ENCODE measurements at places on chromosomes 2 and 18.

DNA sequence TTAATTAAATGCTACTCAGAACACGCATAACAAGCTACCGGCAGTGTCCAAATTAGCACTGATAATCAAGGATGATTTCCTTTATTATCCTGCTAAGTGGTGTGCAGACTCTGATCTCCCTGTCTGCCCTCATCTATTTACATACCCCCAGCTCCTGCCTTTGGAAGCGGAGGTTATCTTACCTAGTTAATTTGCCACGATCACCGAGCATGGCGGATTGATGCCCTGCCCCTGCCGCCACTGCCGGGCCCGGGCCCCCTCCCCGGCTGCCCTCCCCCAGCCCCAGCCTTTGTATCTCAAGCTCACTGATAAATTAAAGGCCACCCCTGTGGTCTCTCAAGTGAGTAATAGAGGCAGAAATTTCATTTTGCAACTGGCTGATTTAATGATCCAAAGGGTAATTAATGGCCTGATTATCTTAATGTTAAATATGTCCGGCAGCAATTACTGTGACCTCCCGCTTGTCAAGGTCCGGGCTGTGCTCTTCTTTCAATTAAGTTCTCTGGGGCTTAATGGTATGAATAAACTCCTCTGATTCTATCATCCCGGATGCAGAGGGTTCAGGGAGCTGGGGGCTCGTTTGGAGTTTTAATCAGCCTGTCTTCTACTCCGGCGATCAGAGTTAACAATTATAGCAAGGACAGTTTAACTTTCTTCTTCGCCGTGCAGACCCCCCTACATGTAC lies 113.4 kb downstream of the GBX2 start:
- DNase-seq, result no peak

- no peak for DNase-seq
These were observed 524 bp downstream of the ANKRD30B start for GRCh38 chr18:14748496-14748895.

DNA sequence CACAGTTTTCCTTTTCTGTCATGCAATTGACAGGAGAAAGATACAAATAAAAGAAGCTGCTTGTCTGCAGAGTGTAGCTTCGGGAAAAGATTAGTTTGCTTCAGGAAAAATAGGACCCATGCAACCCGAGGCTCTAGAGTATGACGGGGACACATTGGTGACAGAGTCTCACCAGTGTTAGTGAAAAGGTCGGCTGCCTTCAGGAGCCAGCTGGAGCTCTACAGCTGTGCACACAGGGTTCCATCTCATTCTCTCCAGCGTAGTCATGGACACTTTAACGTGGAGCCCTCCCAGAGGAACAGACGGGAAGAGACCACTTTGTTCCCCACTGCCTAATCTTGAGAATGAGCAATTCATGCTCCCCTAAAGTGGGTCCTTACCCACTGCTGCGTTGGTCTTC lies 42.9 kb downstream of the FECH start:
- no peak for DNase-seq

DNA sequence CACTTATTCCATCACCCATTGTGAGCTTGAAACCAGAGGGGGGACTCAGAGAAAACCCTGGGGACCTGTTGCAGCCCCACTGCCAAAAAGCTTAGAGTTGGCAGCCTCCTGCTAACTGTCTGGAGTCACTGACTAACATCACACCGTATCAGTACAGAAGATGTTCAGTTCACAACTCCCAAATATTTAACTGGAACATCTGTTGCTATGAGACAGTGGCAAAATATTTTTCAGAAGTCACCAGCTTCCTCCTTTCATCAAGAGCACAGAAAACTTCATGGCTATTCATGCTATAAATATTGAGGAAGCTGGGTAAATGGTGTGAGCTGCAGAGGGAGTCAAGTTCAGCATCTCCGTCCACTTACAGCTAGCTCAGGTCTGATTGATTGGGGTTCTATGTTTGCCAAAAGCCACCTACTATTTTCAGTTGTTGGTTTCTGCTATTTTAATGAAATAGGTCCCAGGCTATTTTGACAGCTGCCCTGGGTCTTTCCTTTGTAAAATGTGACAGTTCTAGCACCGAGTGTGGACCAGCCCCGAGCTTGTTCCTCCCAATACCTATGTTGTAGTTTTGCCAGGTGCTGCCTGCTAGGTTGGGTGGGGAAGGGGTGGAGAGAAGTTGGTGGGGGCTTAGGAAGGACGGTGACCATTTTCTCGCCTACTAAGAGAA lies 9.8 kb downstream of the TUBB6 start:
- no peak for DNase-seq

DNA sequence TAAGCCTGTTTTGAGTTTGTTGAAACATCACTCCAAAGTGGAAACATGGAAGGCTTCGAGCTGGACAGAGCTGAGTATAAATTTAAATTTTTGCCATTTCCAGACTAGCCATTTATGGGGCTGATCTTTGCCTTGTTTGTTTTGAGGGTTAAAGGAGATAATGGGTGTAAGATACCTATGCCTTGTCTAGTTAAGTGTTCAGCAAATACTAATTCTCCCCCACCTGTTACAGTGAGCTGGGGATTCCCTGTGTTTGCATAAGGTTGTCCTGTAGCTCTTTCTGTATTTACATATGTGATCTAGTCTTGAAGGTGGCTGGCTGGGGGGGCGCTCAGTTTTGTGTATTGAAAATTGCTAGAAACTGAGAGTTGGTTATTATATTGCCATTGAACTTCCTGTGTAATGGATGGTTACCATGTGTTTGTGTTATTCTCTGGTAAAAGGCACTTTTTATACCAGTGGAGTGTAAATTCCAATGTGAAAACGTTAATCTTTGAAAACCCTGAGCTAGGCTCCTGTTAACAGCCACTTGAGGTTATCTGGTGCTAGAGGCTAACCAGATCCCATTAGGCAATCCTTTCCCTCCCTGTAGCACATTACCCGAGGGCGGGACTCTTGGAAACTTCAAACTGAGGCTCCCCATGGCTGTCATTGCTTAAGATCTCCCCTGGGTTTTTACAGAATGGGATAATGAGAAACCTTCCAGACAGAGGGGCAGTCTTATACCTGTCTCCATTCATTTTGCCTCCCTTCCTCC lies 26.7 kb downstream of the TANC1 start:
- DNase-seq, result peak; percentile 86

- no peak for DNase-seq
These were observed 500.7 kb downstream of the RIT2 start for GRCh38 chr18:42614619-42615293.

DNA sequence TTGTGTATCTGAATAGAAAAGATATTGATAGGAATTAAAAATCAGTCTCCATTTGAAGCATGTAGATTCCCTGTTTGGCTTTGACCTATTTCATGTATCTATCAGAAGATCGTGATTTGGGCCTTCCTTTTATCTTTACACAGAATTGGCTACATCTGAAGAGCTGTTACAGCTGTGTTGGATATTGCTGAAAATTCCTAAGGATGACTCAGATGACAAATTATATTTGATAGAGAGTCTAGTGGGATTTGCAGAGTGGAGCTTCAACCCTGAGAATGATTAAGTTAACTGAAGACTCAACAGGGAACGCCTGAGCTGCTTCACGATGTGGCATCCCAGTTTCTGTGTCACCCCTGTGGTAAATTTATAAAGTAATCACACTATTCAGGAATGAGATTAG lies 4.9 kb upstream of the COL3A1 start:
- DNase-seq, result peak; percentile 74

DNA sequence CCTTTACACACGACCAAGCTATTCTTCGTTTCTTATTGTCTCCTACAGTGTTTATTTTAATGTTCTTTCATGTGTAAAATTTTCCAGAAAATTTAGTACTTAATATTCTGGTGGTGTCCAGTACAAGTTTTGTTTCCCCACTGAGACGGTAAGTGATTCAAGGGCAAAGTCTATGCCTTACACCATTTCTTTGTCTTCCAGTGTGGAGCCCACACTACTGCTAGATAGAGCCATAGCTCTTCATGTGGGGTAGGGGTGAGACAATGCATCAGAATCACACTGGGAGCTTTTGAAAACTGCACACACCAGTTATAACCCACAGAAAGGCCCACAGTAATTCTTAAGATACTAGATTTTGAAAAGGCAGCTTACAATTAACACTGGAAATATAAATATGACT lies 125.6 kb downstream of the TDRD15 start:
- DNase-seq, result no peak

DNA sequence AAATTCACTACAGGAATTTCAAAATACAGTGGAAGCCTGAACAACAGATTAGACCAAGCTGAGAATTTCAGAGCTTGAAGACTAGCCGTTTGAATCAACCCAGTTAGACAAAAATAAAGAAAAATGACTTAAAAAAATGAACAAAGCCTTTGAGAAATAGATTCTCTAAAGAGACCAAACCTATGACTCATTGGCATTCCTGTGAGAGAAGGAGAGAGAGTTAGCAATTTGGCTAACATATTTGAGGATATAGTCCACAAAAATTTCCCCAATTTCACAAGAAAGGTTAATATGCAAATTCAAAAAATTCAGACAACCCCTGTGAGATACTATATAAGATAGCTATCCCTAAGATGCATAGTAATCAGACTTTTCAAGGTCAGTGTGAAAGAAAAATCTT lies 78.0 kb downstream of the MYO3B start:
- peak; percentile 67 for DNase-seq

DNA sequence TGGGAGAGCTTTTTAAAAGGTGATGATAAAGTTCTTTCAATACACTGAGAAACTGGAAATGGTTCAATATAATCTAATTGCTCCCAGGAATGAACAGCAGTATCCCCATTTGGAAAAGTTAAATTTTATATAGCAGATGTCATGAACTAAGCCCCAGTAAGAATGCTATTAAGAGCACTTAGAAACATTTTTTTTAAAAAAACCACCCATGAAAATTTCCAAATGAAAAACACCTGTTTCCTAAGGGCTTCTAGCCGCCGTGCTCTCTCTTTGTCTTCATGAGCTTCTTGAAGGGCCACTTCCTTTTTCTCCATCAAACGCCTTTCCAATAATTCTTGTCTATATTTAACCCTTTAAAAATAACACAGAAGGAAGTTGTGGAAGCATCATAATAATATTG lies 77.0 kb downstream of the UPP2 start:
- no peak for DNase-seq

DNA sequence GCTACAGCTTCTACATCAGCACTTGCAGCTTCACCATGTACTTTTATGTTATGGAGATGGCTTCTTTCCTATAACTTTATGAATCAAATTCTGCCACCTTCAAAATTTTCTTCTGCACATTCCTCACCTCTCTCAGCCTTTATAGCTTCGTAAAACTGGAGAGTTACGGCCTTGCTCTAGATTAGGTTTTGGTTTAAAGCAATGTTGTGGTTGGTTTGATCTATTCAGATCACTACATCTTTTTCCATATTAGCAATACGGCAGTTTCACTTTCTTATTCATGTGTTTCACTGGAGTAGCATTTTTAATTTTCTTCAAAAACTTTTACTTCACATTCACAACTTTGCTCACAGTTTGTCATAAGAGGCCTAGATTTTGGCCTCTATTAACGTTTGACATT lies 242.9 kb upstream of the GYPC start:
- DNase-seq, result no peak

DNA sequence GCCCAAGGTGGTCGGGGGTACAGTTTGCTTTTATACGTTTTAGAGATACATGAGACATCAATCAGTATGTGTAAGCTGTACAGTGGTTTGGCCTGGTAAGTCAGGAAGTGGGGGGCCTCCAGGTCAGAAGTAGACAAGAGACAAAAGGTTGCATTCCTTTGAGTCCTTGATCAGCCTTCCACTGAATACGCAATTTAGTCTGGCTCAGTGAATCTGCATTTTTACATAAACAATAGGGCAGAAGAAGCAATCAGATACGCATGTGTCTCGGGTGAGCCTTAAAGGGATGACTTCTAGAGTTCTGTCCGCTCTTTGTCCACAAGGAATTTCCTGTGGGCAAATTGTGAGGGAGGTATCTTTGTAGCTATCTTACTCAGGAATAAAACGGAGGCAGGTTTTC lies 87.2 kb downstream of the SOWAHC start:
- no peak for DNase-seq

DNA sequence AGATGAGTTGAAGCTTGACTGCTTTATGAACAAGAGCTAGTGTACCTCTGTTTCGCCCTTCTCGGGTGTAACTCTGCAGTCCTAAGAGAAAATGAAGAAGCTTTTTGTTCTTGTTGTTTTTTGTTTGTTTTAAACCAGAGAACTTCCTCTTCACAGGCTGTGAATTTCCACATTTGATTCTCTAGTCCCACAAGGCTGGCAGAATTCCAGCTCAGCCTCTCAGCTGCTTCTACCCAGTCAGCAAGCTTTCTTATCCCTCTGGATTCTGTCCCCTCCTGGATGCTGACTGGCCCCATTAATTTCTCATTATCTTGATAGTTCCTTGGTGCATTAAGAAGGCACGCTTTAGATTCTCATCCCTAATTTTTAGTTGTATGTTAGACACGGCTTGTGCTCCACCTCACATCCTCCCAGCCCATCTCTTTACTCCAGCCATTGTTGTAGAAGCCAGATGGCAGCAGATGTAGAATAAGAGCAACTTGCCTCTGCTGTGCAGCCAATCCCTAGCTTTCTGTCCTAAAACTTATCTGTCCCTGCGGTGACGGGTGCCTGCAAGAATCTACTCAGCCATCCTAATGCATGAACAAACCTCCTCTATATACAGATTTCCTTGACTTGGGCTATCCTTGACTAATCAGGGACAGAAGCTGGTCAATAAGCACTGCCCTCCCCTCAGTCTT lies 12.3 kb upstream of the RESP18 start:
- no peak for DNase-seq

DNA sequence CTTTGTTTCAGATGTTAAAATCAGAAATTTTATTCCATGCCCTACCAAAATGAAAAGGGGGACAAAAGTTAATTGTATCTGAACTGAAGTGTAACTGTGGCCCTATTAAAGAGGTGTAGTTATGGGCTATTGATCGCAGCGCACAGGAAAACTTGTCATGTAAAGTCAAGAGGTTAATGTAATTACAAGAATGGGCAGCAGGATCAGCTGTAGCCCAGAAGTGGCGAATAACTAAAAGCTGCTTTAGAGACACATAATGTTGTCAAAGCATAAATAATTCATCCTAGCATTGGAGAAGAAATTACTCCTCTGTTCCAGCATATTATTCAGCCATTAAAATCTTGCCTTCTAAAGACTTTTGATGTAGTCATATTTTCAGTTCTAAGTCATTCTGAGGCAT lies 211.8 kb downstream of the EPHA4 start:
- no peak for DNase-seq

GRCh38 chr2:233346930-233347329 lies 7.4 kb upstream of the DGKD start:
- DNase-seq, result no peak

DNA sequence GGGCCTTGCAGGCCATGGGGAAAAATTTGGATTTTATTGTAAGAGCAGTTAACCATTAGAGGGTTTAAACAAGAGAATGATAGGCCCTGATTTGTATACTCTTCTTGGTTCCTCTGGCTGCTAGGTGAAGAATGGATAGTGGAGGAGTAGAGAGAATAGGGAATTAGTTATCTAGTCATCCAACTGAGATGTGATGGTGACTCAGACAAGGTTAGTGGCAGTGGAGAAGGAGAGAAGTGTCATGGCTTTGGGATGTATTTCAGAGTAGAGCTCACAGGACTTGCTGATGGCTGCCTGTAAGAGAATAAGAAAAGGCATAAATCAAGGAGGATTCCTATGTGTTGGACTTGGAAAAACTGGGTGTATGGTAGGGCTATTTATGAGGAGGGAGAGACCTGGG lies 169.4 kb downstream of the PLCL1 start:
- no peak for DNase-seq

GRCh38 chr2:23351388-23352141 lies 33.4 kb upstream of the KLHL29 start:
- peak; percentile 57 for DNase-seq

Measured in NCI-H226 (cell line).